ENCODE measurements at places on chromosomes 3 and 15. TPM values are rescaled to one million over a fixed set of nuclear protein-coding genes. Genes with fewer than 3 reads are reported as not detected.

DNA sequence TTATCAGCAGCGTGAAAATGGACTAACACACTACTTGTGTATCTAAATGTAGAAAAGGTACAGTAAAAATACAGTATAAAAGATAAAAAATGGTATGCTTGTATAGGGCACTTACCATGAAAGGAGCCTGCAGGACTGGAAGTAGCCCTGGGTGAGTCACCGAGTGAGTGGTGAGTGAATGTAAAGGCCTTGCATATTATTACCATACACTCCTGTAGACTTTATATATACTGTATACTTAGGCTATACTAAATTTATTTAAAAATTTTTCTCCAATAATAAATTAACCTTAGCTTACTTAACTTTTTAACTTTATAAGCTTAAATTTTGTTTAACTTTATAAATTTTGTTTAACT lies 67.2 kb upstream of the TSPAN3 start:
- no peak for DNase-seq

GRCh38 chr3:123373474-123373987 lies 75.4 kb downstream of the ADCY5 start:
- DNase-seq: no peak

- DNase-seq: no peak
These were observed 121.8 kb downstream of the ADAM10 start for GRCh38 chr15:58627701-58628100.

Gene NR2E3
- 0.60 TPM for polyA plus RNA-seq

Measured in right lung (tissue), 10 donors.